Stimulated activated CD8-positive, alpha-beta memory T cell treated with anti-CD3 and anti-CD28 coated beads, Interleukin-7, amount 100 ng/mL, for 48 hours (primary cell): ENCODE measurements at places on chromosomes 13 and 19.
A peak's percentile ranks its signal among the peaks of the same experiment; 100 is the strongest.

GRCh38 chr13:30165796-30166195, 141.6 kb downstream of the KATNAL1 start:
- DNase-seq = no peak

DNA sequence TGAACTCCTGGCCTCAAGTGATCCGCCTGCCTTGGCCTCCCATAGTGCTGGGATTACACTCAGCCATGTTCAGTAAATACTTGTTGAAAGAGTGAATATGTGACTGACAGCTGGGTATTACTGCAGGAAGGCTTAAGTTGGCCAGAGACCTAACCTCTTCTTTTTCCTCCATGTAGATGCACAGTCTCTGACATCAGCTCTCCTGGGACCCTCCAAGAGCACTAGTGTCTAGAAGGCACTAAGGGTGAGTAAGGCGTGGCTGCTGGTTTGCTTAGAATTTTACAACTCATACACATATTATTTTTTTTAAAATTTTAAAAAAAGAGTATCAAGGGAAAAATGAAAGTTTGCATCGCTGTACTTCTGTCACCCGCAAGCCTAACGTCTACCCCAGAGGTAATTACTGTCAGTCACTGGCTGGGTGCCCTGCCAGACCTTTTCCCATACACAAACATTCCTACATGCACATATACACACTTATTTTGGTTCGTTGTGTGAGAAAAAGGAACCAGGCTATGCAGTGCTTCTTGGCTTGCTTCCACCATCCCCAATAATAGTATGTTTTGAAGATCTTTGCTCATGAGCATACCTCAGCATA, 122.0 kb downstream of the SIPA1L3 start:
- no peak for DNase-seq

- no peak for DNase-seq
Measured at GRCh38 chr13:33146843-33147611, 130.8 kb downstream of the KL start.

DNA sequence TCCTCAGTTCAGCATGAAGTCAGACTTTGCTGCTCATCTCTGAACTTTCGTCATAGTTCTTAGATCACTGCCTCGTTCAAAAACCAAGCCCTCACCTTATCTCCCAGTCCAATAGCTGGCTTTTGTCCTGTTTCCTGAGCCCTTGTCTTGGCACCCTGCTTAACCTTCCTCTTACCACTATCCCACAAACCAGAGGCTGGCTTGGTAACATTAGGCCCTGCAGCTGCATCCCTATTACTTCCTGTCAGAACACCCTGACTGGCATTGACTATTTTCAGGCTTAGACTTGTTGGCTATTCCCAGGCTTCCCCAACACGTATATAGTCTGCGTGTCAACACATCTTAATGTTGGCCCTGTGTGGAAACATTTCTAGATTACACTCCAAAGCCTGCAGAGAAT, 172.4 kb downstream of the VWA8 start:
- DNase-seq = no peak

DNA sequence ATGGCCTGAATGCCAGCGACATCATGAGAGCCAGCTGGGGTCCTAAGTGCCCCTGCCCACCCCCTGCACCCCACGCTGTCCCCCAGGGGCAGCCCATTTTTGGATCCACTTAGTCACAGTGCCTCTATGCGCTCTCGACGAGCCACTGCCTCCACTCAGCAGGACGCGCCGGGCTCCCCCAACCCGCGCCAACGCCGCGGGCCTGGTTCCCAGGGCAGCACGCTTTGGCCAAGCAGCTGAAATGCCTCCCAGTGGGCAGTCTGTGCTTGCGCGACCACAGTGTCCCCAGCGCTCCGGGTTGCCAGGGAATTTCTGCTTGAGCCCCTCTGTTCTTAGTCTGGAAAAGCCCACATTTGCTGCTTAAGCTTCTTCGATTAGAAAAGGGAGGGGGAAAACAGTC, 39.4 kb downstream of the TMED1 start:
- DNase-seq = no peak

DNA sequence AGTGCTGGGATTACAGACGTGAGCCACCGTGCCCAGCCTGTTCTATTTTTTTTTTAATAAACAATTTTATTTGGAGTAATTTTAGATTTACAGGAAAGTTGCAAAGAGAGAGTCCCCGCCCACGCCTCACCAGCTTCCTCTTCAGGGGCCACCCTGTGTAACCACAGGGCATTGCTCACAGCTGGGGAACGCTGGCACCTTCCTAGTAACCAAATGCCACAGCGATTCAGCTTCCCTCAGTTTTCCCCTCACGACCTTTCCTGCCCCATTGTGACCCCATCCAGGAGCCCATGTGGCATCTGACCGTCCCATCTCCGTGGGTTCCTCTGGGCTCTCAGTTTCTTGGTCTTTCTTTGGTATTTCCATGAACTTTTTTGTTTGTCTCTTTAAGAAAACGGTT, 83.9 kb downstream of the GNG7 start:
- peak; percentile 80 for DNase-seq

- no peak for DNase-seq
Measured at GRCh38 chr13:44306371-44307192, 67.0 kb upstream of the SERP2 start.

DNA sequence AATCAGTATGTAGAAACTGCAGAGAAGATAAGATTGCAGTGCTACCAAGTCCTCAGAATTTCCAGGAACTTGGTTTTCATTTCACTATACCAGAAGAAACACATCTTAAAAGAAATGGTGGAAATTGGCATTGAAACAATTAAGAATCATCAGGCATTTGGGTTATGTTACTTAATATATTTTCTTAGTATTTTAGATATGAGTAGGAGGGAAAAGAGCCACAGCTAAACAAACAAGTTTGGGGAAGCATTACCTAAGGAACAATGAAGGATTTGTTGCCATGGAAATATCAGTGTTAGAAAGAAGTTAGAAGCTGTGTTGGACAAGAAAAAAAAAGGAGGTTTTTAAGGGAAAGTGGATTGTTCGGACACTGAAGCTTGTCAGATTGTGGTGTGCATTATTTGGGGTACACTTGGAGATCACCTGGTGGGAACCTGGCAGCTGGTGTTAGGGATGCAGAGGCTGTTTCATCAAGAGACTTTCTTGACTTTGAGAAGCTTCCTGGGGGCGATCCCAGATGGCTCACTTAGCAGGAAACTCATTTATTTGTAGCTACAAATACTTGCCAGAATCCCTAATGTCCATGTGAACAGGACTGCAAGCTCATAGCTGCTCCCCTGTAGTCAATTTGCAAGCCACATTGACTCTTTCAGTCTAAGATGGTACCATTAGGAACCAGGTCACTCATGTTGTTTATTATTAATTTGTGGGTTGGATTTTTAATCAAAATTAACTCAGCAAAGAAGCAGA, 246.7 kb downstream of the RFC3 start:
- no peak for DNase-seq

GRCh38 chr19:13366529-13367143, 139.6 kb downstream of the CACNA1A start:
- no peak for DNase-seq

- DNase-seq = no peak
Measured at GRCh38 chr13:32783067-32783466, 196.8 kb downstream of the PDS5B start.

- DNase-seq = no peak
Measured at GRCh38 chr13:30551189-30551588, 66.5 kb upstream of the USPL1 start.

DNA sequence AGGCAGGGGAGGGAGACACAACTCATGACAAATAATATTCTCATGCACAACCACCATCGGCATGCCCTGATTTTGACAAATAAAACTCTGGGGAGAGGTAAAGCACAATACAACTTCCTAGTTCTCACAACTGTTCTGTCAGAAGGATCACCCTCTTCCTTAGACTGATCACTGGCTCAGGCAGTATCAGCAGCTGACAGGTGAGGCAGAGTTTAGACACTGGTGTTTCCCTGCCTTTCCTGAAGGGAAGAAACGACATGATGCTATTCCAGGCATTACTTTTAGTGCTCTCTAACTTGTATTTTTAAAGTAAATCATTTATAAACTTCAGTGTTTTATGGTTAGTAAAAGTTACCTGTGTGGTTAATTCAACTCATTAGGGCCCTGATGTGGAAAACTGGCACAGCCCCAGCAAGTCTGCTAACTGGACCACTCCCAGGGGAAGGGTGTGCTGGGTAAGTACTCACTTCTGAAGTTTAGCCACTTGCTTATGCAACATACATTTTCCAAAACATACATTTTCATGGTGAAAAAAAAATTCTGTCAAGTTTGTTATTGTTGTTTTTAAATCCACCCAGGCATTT, 82.8 kb downstream of the CRYL1 start:
- DNase-seq = no peak

DNA sequence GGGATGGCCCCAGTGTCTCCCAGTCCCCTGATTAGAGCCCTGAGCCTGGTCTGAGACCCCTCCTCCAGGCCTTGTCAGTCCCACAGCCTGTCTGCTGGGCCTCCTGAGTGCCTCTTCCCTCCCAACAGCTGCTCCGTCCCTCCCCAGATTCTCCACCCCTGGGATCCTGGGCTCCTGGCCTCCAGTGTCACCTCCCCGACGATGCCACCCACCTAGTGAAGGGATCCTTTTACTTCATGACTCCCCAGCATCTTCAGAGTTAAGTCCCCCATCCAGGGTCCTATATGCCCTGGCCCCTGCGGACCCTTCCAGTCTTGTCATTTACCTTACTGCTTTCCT, 4.4 kb upstream of the PRX start:
- DNase-seq = no peak

DNA sequence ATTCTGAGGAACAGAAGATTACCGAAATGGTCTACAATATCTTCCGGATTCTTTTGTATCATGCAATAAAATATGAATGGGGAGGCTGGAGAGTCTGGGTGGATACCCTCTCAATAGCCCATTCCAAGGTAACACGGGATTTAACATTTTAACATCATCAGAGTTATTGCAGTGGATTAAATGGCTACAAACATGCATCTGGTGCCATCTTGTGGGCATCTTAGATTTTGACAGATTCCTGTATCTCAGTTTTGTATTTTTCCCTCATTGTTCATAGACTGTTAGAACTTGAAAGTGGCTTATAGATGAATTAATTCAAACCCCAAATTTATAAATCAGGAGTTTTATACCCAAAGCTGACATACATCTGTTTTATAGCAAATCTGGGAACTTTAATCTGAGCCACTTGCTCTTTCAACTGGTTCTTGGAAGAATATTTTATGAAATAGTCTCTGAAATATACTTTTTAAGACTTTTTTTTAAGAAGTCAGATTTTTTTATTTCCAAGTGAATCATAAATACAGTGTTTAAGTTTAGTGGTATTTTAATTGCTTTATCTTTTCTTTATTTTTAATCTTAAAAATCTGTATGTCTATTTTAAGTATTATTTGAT, 215.2 kb downstream of the NBEA start:
- DNase-seq = no peak

- DNase-seq = no peak
Measured at GRCh38 chr19:40303765-40304164, 18.6 kb upstream of the AKT2 start.

DNA sequence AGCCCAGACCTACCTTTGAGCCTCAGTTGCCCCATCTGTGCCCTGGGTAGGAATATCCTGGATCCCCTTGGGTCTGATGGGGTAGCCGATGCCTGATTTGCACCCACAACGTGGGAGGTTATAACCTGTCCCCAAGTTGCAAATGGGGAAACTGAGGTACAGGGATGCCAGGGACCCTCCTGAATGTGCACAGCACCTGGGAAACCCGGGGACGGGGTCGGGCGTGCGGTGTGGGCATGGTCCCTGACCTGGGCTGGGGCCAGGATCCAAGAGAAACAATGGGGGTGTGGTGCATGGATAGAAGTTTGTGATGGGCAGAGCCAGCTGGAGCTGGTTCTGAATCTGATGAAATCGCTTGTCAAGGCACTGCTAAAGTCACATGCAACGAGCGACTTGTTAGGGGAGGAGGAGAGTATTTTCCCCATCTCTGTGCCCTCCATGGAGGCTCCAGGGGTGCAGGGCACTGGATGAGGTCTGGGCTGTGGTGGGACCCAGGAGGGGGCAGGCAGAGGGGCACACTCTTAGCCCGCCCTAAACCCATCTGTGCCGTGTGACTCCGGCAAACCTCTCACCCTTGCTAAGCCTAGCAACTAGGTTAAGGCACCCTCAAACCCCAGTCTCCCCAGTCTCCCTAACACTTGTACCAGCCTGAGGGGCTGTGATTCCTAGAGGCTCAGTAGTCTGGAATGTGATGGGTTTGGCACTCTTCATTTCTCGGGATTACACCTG, 749 bp downstream of the GDF15 start:
- DNase-seq = no peak

GRCh38 chr13:110699148-110700145, 6.5 kb downstream of the CARS2 start:
- DNase-seq = no peak

- no peak for DNase-seq
Measured at GRCh38 chr13:50910485-50910805, 854 bp downstream of the RNASEH2B start.

DNA sequence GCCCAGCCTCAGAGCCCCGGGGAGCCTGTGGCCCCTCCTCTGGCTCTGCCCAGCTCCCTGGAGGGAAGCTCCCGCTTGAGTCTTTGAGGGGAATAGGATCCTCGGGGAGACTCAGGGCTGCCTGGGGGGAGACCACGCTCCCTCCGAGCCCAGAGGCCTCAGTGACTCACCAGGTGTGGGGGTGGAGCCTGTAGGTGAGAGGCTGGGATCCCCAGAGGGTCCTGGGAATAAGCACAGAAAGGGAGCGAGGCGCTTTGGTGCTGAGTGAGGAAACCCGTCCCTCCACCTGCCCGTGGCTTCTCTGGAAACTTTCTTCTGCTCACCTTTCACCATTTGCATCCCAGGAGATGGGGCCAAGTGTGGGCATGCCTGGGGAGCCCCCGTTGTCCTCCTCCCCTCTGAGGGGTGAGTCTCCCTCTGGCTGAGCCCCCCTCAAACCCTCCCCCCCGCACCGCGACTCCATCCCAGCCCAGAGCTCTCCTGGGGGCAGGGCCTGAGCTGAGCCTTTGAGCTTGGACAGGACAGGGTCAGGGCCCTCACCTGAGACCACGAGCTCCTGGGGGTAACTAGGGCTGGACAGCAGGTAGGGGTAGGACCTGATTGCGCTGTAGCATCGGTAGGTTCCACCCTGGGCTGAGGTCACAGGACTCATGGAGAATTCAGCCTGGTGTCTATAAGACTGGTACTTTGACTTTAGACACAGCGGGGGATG, 2.7 kb downstream of the LILRB5 start:
- no peak for DNase-seq

- peak; percentile 20 for DNase-seq
Measured at GRCh38 chr13:29849071-29849631, 1.3 kb downstream of the UBL3 start.

- DNase-seq = no peak
Measured at GRCh38 chr13:22080832-22081231, 410.0 kb downstream of the FGF9 start.

- no peak for DNase-seq
Measured at GRCh38 chr13:57878291-57878690, 246.7 kb downstream of the PCDH17 start.
